ENCODE measurements at places on chromosomes 12 and 14. TPM values are rescaled to one million over a fixed set of nuclear protein-coding genes. Genes with fewer than 3 reads are reported as not detected.

Gene RNASE7
- total RNA-seq, result not detected

Gene TAS2R14
- total RNA-seq, result 0.83 TPM

Gene MYF6
- not detected for total RNA-seq

Gene SLC38A4
- total RNA-seq, result not detected

Gene AMIGO2
- 170 TPM for total RNA-seq

Gene ABCC9
- total RNA-seq, result 0.01 TPM

Gene ABCB9
- 9.3 TPM for total RNA-seq

Gene BTBD7
- total RNA-seq, result 11.1 TPM

Gene PPFIBP1
- 26.8 TPM for total RNA-seq

Gene NEUROD4
- total RNA-seq, result not detected

Gene FAM90A1
- 0.07 TPM for total RNA-seq

Gene CAND1
- total RNA-seq, result 59.6 TPM

Gene GPRC5D
- total RNA-seq, result not detected

Gene CLEC1A
- not detected for total RNA-seq

Gene SERPINA9
- total RNA-seq, result not detected

Gene STAC3
- total RNA-seq, result 0.53 TPM

Gene GARIN6
- total RNA-seq, result not detected
